Keratinocyte (primary cell): ENCODE measurements at places on chromosomes 12 and 14.

DNA sequence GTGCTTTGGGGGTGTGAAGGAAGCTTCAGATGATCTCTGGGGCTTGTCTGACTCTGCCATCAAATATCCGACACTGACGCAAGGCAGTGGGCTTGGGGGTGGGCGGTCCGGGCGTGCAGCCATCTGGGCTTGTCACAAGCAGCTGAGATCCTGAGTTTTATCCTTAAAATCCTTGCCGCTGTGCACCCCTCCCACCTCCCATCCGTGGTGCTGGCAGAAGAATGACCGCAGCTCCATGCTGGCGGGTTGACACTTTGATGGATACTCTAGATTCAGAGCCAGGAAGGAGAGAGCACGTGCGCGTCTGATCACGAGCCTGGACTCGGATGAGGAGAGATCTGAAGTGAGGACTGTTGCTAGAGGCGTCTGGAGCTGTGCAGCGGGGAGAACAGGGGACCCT is 3.0 kb downstream of the ZFYVE21 start:
- DNase-seq = no peak

GRCh38 chr12:98618952-98619351 is 25.5 kb downstream of the SLC25A3 start:
- no peak for DNase-seq

DNA sequence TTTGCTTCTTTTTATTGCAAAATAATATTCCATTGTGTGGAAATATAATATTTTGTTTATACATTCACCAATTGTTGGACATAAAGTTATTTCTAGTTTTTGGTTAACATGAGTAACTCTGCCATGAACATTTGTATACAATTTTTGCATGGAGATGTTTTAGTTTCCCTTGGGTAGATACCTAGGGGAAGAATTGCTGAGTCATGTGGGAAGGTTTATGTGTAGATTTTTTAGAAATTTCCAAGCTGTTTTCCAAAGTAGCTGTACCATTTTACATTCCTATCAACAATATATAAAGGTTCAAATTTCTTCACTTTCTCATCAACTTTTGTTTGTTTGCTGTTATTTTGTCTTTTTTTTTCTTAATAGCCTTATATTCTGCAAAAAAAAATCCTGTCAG is 664.7 kb upstream of the FBXO33 start:
- DNase-seq = no peak

DNA sequence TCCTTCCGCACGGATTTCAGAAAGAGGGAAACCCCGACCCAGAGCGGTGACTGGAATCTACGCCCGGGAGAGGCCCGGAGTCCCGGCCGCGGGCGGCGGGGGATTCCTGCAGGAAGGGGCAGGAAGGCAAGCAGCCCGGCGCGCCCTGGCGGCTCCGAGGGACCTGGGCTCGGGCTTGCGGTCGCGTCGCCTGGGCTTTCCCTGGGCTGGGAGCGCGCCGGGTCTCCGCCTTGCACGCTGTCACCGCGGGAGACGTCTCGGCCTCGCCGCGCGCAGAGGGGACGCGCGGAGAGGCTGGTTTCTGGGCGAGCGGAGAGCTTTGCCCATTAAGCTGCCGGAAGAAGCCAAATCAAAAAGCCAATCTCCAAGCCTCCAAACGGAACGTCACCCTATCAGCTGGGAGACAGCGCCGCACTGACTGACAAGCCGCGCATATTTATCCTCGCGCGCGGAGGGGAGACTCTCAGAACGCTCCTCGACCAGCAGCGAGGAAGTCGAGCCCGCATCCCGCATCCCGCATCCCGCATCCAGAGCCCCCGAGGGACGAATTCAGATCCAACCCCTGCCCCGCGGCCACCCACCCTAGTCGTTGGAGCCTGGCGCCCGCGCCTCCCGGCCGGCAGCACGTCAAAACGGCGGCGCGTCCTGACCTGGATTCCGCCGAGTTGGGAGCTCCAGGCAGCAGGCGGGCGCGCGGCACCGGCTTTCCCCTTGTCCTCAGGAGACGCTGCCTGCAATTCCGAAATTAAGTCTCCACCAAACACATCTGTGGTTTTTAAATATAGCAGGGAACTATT is at the start of gene SLC8A3:
SLC8A3 (minus strand) TSS at position 293 of the 797 bp plus-strand sequence. CDS start 20,529 bp downstream, outside the sequence.
- no peak for DNase-seq

DNA sequence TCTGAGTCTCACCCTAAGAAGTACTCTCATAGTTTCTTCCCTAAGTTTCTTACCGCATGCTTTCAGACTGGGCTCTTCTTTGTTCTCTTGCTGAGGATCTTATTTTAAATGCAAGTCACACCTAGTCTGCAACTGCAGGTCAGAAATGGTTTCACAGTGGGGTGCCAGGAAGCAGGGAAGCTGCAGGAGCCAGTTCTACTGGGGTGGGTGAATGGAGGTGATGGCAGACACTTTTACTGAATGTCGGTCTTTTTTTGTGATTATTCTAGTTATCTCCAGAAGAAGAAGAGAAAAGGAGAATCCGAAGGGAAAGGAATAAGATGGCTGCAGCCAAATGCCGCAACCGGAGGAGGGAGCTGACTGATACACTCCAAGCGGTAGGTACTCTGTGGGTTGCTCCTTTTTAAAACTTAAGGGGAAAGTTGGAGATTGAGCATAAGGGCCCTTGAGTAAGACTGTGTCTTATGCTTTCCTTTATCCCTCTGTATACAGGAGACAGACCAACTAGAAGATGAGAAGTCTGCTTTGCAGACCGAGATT is 1.7 kb downstream of the FOS start:
- no peak for DNase-seq

DNA sequence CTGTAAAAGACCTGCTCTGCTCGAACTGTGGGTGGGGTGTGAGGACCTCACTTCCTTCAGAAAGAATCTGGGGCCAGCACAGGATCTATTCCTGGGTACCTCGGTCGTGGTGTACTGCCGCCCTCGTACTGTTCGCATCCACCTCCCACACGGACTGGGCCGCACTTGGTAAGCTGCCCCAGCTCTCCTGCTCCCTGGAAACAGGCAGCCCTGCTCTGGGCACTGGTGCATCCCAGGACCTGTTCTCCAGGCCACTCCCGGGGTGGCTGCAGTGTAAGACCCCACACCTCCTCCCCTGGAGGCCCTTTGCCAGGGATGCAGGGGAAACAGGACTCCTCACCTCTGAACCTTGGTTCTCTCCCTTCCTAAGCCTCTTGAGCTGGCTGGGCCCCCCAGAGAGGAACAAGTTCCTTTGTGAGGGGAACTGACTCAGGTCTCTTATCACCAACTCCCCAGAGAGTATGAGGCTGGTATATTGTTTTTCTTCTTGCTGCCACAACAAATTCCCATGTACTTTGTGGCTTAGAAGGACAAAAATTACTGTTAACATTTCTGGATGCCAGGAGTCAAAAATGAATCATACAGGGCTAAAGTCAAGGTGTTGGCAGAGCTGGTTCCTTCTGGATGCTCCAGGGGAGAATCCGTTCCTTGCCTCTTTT is 276.5 kb downstream of the NUAK1 start:
- no peak for DNase-seq

GRCh38 chr14:73753124-73753886 is 39.1 kb upstream of the PNMA1 start:
- DNase-seq = no peak

DNA sequence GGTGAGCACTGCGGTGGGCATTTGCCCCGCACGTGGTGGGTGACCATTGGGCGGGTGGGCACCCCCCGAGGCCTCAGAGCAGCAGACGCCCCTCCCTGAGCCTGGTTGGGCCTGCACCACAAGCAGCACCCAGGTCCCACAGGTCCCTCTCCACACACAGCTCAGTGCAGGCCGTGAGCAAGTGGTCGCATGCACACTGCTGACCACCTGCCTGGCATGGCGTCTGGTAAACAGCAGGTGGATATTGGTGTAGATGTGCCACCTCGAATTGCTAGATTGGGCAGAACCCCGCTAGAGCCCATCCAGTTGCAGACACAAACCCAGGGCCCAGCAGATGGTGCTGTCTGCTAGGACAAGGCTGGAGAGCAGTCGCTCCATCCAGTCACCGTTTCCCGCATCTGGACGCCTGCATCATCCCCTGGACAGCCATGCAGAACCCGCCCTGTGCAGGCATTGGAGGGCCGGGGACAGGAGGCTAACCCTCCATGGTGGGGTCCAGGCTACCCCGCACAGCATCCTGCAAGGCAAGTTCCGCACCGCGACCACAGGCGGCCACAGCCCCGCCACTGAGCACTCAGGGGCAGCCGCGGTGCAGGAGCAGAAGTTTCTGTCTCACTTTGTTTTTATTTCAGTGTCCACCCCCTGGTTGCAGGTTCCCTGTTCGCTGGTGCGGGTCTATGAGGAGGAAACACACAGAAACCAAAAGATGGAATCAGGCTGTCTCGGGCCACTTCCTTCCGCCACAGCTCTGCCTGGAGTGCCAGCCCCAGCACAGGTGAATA is 45.6 kb upstream of the RIMBP2 start:
- no peak for DNase-seq

- no peak for DNase-seq
Observed at GRCh38 chr12:12719496-12719895, 2.3 kb downstream of the CDKN1B start.

DNA sequence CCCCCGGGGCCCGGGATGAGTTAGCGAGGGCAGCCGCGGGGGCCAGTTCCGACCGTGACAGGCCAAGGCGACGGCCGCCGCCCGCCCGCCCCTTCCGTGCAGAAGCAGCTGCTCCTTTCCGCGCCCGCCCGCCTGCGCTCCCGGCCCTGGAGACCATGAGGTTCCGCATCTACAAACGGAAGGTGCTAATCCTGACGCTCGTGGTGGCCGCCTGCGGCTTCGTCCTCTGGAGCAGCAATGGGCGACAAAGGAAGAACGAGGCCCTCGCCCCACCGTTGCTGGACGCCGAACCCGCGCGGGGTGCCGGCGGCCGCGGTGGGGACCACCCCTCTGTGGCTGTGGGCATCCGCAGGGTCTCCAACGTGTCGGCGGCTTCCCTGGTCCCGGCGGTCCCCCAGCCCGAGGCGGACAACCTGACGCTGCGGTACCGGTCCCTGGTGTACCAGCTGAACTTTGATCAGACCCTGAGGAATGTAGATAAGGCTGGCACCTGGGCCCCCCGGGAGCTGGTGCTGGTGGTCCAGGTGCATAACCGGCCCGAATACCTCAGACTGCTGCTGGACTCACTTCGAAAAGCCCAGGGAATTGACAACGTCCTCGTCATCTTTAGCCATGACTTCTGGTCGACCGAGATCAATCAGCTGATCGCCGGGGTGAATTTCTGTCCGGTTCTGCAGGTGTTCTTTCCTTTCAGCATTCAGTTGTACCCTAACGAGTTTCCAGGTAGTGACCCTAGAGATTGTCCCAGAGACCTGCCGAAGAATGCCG is 699 bp downstream of the MGAT2 start:
- DNase-seq = no peak
